Stimulated activated CD4-positive, alpha-beta T cell treated with anti-CD3 and anti-CD28 coated beads, TNF-alpha, amount 100 ng/mL, for 1 hour (primary cell): ENCODE measurements at places on chromosomes 5 and 9.

DNA sequence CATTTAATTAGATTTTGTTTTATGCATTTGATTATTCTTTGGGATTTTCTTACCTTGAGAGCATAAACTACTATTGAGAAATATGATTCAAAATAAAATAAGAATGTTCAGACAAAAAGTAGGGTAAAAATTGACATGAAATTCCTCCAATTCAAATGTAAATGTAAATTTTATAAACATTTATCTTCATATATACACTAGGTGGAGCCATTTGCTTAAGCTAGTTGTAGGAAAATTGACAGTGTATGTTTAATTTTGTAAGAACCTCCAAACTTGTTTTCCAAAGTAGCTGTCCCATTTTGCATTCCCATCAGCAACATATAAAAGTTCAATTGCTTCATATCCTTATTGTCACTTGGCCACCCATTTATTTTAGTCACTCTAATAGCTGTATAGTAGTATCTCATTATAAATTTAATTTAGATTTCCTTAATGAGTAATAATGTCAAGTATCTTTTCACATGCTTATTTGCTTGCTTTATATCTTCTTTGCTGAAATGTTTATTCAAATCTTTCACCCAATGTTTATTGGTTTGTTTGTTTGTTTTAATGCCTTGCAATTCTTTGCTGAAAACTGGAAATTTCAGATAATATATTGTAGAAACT, 37.6 kb upstream of the SLCO6A1 start:
- DNase-seq: no peak

GRCh38 chr9:109632817-109633216, 134.7 kb upstream of the PTPN3 start:
- DNase-seq: no peak

GRCh38 chr5:57592236-57592635, 109.6 kb upstream of the ACTBL2 start:
- DNase-seq: no peak

DNA sequence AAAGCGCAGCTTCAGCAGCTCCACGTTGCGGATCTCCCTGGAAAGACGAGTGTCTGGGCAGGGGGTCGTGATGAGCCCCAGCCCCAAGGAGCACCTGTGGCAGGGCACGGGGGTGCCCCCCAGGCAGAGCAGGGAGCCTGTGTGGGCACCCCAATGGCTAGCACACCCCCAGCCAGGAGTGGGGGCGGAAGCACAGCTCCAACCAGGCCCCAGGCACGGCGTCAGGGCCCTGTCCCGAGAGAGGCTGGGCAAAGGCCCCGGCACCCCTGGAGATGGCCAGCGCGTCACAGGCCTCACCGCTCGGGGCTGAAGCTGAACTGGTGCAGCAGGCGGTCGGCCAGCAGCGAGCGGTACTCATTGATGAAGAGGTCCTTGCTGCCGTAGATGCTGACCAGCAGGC, 7.9 kb downstream of the ANAPC2 start:
- DNase-seq: no peak

- DNase-seq: no peak
These were observed 134.9 kb downstream of the ATG10 start for GRCh38 chr5:82106756-82107155.

GRCh38 chr9:87342743-87343142, 154.9 kb upstream of the DAPK1 start:
- DNase-seq: no peak

GRCh38 chr9:135903786-135904520, 3.4 kb downstream of the CAMSAP1 start:
- DNase-seq: no peak

DNA sequence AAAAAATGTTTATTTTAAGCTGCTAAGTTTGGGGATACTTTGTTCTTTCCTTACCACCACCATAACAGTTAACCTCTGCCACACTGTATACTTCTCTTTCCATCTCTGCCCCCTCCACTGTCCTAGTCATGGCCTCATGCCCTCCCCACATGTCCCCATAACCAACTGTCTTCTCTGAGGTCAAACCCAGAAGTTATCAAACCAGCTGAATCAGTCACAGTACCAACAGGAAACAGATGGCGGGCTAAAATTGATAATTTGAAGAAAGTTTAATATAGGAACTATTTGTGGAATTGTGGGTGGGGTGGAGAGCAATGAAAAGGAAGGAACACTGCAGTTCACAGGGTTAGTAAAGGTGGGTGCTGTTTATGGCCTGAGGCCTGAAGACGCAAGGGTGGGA, 5.7 kb upstream of the DCTN4 start:
- no peak for DNase-seq

DNA sequence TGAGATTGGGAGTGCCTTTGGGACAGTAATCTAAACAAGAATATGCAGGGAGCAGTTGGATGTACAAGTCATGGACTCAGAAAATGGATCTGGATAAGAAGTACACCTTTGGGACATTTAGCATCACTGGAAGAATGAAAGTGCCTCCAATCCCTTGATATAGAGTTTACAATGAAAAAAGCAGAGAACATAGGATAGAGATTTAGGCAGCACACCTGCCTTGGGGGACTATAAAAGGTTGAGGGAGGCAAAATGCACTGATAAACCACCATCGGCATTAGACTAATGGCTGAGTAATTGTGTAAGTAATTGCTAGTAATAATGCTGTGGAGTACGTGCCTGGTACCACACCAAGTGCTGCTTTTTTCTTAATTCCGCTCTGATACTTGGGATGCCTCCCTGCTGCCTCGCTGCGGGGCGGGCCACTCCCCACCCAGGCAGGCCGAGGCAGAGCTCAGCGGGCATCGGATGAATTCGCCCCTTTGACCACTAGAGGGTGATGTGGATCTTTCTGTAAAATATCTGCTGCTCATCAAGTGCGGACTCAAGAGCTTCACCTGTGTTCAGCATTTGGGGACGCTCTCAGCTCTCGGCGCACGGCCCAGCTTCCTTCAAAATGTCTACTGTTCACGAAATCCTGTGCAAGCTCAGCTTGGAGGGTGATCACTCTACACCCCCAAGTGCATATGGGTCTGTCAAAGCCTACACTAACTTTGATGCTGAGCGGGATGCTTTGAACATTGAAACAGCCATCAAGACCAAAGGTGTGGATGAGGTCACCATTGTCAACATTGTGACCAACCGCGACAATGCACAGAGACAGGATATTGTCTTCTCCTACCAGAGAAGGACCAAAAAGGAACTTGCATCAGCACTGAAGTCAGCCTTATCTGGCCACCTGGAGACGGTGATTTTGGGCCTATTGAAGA, 99.9 kb downstream of the ANKRD18B start:
- DNase-seq: peak; percentile 15

DNA sequence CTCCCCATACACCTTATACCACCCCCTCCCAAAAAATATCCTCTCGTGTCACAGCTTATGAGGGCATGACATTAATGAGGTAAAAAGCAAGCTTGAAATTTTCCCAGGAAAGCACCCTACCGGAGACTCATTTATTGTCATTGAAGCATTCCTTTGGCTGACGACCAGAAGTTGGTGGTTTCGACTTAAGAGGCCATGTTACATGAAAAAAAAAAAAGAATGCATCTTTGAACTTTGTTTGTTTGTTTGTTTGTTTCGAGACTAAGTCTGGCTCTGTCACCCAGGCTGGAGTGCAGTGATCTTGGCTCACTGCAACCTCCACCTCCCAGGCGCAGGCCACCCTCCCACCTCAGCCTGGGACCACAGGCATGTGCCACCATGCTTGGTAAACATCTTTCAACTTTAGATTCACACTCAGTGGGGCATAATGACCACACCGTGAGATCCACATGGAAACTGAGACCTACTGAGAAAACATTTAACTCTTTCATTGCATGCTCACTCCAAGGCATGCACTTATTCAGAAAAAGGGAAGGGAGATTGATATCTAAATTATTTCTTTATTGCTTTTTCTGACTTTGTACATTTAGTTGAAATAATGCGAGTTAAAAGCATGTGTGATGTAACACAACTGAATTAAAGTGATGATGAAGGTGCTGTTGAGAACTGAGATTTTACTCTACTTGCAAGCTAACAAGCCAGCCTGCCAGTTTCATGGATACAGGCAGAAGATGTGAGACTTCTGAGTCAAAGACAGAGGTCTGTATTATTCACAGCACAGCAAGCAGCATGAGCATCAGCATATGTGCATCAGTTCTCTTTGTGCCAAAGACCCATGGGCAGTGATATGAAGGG, 5.1 kb upstream of the RAB14 start:
- DNase-seq: no peak

DNA sequence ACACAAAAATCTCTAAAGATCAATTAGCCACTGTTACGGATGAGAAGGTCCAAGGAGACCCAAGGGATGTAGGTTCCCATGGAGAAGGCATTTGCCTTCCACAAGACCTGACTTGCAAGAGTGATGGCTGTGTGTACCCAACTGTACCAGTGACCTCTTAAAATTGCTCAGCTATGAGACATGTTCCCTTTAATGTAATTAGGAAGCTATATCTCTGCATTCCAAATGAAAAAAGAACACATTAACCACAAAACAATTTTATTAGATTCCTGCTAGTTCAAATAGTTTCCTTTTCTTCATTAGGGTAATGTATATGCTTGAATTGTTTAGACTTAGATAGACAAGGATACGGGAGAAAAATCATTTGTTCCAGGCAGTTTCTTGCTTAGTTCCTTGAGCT, 3.3 kb downstream of the OR2Y1 start:
- no peak for DNase-seq

GRCh38 chr5:126449751-126450271, 26.6 kb downstream of the GRAMD2B start:
- peak; percentile 17 for DNase-seq
